ENCODE measurements at places on chromosomes 11 and 22.

- DNase-seq = no peak
These were observed 111.4 kb upstream of the SORL1-AS1 start for GRCh38 chr11:121563900-121564822.

DNA sequence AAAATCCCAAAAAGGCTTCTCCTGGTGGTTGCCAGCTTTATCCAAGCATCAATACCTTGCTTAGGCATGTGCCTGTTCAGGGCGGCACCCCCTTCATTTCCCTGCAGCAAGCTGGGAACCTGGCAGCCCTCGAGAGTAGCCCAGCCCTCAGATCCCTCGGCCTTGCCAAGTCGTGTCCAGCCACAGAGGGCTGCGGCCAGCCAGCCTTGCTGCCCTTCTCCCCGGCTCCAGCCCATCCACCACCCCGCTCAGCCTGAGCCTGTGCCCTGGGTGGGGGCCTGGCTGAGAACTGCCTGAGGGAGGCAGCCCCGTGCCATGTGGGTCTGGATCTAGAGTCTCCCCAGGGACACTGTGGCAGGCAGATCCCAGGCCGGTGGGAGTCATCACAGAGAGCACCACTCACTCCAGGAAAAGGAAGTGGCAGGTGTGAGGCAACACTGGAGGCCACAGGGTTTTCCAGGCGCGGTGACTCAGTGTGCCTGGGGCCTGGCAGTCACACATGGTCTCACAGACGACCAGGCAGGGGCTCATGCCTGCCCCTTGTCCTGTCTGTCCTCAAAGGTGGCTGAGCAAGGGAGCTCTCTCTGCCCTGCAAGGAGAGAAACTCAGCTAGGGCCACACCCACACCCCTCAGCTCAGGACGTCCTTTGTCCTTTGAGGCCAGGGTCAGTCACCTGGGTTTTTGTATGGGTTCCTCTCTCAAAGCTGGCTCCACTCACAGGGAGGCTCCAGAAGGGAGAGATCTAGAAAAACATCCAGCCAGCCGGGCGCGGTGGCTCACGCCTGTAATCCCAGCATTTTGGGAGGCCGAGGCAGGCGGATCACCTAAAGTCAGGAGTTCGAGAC lies 12.2 kb upstream of the CDC42BPG start:
- DNase-seq = peak; percentile 52

DNA sequence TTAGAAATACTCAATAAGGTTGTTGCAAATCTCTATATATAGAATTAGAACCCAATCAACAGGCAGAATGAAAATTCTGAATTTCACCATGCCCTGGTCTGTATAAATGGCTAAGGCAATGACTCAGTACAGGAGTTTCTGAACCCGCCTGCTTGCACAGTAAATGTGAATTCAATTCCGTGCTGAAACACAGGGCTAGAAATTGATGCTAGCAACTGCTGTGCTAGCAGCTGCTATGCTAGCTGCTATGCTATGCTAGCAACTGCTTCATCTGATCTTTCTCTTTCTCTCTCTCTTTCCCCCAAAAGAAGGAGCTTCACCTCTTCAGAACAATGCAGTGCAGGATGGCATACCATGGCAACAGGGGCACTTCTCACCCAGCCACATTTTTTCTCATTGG lies 9.7 kb upstream of the OR52J3 start:
- DNase-seq = no peak

DNA sequence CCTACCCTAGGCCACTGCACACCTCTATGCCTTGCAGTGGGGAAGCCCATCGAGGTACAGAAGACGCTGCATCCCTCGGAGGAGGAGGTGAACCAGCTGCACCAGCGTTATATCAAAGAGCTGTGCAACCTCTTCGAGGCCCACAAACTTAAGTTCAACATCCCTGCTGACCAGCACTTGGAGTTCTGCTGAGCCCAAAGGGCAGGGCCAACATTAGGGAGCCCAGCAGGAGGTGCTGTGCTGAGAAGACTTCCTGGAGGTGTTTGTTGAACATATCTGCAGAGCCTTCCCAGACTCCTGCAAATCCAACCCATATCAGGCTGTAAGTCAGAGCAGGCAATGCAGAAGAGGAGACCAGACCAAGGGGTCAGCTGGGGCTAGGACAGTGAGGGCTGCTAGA lies 13.5 kb downstream of the MOGAT2 start:
- DNase-seq = no peak

- DNase-seq = no peak
These were observed 1.6 kb downstream of the LRRN4CL start for GRCh38 chr11:62687508-62688396.

- DNase-seq = peak; percentile 93
These were observed 90.6 kb downstream of the RPS6KA4 start for GRCh38 chr11:64449381-64450167.

GRCh38 chr22:26650722-26651421 lies 6.5 kb upstream of the MIAT start:
- DNase-seq = no peak

DNA sequence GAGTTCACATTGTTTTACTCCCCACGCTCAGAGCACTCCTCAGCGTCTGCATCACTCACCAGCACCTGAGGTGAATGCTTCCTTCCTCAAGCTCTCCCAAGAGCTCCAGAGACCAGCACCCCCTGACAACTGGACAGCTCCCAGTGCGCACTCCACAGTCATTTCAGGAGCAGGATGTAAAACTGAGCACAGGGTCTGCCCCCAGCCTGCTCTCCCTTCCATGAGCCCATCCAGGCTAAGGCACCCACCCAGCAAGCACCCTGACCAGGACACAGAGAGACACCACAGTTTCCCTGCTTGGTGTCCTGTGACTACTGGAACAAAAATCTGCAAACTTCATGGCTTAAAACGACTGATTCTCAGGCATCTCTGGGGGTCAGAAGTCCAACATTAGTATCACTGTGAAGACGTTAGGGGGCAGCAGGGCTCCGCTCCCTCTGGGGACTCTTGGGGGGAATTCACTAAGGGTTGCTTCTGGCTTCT lies 3.3 kb downstream of the SCGB1D2 start:
- DNase-seq = peak; percentile 71

- no peak for DNase-seq
These were observed 76.3 kb upstream of the BIRC3 start for GRCh38 chr11:102241026-102241425.

- no peak for DNase-seq
These were observed 507.4 kb downstream of the METTL15 start for GRCh38 chr11:28615542-28615941.

DNA sequence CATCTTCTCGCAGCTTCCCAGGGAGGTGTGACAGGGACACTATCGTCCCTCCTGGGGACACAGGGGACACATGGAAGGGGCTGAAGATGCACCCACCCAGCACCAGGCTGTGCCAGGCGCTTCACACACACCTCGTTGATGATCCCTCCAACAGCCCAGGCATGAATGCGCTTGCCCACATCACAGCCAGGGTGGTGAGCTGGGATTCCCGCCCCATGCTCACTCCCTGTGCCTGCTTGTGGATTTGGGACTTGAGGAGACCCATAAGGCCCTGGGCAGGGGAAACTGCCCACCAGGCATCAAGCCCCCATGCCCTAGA lies 57.8 kb downstream of the OTOG start:
- DNase-seq = no peak

DNA sequence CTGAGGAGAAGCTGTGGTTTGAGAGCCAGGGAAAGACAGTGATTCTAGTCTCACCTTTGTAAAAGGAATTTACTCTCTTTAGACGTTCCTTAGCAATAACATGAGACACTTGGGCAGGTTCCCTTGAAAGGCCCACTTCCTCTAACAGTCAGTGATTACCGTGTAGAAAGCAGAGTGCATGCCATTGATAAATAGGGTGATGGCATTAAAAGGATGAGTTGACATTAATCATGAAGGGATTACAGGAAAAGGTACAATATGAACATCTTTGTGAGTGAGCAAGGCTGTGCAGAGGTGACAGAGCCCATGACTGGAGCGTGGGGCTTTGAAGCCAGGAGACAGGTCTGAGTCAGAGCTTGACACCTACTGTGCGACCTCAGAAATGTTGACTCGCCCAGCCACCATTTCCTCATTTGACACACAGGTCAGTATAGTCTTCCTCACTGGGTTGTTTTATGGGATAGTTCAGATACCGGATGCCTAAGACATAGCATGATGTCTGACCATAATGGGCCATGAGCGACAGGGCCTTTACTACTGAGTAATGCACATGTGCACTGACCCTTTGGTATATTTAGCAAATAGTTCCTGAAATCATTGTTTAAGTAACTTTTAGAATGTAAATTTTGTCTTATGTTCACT lies 341.7 kb upstream of the MTNR1B start:
- no peak for DNase-seq

DNA sequence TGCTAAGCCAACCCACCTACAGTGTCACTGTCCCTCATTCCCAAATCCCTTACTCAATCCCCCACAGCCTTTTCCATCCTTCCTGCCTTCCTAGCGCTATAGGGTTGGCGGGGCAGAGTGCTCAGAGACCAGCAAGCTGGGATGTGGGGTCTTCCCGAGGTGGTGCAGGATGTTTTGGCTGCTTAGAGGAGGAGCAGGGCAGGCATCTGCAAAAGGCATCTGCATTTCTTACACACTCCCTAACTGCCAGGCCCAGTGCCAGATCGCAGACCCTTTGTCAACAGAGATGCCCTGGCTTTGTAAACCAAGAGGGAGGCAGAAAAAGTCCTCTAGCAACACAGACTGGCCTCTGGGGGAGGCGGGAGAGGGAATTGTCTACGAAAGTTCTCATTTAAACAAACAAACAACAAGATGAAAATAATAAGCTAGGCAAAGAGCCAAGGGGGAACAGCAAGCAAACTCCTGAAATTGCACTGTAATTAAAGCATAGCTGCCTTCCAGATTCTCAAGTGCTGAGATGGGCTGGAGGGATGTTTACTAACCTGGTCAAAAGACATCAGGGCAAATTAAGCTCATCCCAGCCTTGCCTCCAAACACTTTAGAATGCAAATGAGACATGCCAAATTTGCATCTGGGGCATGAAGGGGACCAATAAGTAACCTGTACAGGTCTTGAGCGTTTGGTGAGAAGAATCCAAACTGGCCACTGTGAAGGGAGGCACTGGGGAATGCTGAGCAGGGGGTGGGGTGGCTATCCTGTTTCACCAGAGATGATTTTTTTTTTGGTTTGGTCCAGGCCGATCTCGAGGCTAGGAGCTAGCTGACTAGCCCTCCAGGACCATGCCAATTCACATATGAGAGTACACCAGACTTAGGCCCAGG lies 38.1 kb upstream of the ADA2 start:
- no peak for DNase-seq

DNA sequence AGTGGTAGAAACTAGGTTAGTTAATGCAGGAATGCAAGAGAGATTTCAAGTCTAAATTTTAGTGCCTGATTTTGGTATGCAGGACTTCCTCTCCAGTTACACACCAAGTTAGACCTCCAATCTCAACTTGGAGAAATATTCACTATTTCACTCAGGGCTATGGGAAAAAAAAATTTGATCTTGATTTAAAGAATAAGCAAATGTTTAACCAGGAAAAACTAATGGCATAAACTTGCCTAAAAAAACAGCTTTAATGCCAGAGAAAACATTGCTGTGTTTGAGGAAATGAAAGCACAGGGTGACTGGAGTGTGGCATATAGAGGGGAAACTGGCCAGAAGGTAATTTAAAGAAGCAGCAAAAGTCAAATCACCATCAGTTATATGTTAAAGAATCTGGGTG lies 575.4 kb upstream of the LRRC4C start:
- no peak for DNase-seq

GRCh38 chr22:23145878-23146470 lies 697 bp downstream of the RAB36 start:
- no peak for DNase-seq

- no peak for DNase-seq
These were observed 5.2 kb downstream of the KLHL22 start for GRCh38 chr22:20490183-20490940.

- no peak for DNase-seq
These were observed 172.0 kb upstream of the MTMR2 start for GRCh38 chr11:96095884-96096303.

GRCh38 chr11:126697936-126698335 lies 302.6 kb downstream of the KIRREL3 start:
- DNase-seq = no peak

- no peak for DNase-seq
These were observed 27.9 kb upstream of the CABP2 start for GRCh38 chr11:67551127-67551526.

- DNase-seq = no peak
These were observed 34.6 kb upstream of the SC5D start for GRCh38 chr11:121257976-121258375.

DNA sequence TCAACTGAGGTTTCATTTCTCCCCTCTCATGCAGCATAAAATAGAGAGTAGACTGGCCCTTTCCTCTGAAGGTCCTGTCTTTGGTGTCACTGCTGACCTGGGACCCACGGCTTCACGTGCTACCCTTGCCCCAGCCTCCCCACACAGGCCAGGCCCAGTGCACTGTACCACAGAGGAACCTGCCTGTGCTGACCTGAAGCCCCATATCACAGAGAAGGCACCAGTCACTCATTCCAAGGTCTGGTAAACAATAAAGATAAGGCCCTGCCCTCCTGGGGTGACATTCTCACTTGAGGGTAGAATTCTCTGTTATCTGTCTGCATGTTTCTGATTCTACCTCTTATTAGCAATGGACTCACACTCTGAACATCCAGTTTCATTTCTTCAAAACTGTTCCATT lies 51.3 kb downstream of the RPL27A start:
- peak; percentile 88 for DNase-seq

GRCh38 chr11:1778141-1778911 lies 14.6 kb upstream of the CTSD start:
- no peak for DNase-seq

DNA sequence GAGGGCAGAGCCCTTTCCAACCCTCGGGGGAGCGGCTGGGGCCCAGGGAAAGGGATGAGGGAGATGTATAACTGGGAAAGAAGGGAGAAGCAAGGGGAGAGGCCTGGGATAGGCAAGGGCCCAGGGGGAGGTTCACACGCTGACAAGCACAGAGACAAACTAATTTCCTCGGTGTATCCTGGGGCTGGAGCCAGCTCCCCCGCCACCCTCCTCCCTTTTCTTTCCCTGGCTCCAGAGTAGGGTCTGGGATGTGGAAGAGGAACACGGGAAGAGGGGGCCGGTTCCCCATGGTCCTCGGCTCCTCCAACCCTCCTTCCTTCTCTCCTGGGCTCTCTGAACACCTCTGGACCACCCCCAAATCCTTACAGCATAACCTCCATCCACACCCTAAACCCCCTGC lies 6.9 kb downstream of the CLCF1 start:
- no peak for DNase-seq

DNA sequence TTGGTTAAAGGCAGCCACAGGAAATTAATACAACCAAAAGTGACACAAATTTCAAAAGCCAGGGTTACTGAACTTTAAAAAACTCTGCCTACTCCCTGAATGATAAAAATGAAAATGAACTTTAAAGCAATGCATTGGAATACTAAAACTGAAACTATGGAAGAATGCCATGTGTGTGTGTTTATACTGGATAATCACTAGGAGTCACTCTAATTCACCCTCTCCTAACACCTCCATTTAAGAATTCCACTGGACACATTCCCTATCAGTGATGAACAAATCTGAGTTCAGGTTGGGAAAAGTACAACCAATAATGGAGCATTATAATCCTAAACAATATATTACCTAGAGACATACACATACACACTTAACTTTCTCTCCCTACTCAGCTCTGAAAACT lies 27.5 kb upstream of the PLAAT3 start:
- no peak for DNase-seq
